ENCODE measurements at places on chromosomes 13 and 19. TPM values are rescaled to one million over a fixed set of nuclear protein-coding genes. Genes with fewer than 3 reads are reported as not detected.

GRCh38 chr19:55270172-55270942 lies 9.6 kb downstream of the HSPBP1 start:
- H3K36me3 ChIP-seq: peaks cover 15% of the 10 kb centered on the region
- no peak overlapping the region for H3K27ac ChIP-seq
- no peaks in the 10 kb centered on the region for H3K4me1 ChIP-seq

The KIR2DL3 gene
- not detected for total RNA-seq

The IQCN gene
- 9.5 TPM for total RNA-seq

GRCh38 chr13:25910991-25911419 lies 140.8 kb downstream of the SHISA2 start:
- H3K4me3 ChIP-seq: no peak overlapping the region
- no peaks in the 10 kb centered on the region for H3K27me3 ChIP-seq
- DNase-seq: no peak

DNA sequence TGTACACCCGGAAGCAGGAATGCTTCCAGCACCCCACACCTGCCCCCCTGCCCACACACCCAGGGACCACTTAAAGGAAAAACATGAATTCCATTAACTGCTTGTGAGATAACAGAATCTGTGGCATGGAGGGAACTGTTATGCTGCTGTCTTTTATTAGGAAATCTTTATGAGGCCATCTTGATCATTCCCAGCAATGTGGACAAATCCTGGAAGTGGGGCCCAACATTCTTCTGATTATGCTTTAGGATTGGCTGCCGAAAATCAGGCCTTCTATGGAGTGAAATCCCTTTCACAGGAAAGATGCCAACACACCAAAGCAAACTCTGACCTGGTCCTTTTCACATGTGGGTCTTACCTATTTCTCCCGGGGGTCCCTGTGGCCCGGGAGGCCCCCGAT lies 114.5 kb downstream of the COL4A1 start:
- peaks cover 44% of the 10 kb centered on the region for H3K36me3 ChIP-seq
- H3K27ac ChIP-seq: no peak overlapping the region
- H3K4me1 ChIP-seq: no peaks in the 10 kb centered on the region
- H3K27me3 ChIP-seq: no peaks in the 10 kb centered on the region
- H3K4me3 ChIP-seq: no peak overlapping the region

- no peaks in the 10 kb centered on the region for H3K4me1 ChIP-seq
- no peaks in the 10 kb centered on the region for H3K27me3 ChIP-seq
- no peak overlapping the region for H3K27ac ChIP-seq
- H3K4me3 ChIP-seq: no peak overlapping the region
- H3K36me3 ChIP-seq: no peaks in the 10 kb centered on the region
- no peak for DNase-seq
These were observed 101.0 kb downstream of the ZIC5 start for GRCh38 chr13:99870541-99870940.

DNA sequence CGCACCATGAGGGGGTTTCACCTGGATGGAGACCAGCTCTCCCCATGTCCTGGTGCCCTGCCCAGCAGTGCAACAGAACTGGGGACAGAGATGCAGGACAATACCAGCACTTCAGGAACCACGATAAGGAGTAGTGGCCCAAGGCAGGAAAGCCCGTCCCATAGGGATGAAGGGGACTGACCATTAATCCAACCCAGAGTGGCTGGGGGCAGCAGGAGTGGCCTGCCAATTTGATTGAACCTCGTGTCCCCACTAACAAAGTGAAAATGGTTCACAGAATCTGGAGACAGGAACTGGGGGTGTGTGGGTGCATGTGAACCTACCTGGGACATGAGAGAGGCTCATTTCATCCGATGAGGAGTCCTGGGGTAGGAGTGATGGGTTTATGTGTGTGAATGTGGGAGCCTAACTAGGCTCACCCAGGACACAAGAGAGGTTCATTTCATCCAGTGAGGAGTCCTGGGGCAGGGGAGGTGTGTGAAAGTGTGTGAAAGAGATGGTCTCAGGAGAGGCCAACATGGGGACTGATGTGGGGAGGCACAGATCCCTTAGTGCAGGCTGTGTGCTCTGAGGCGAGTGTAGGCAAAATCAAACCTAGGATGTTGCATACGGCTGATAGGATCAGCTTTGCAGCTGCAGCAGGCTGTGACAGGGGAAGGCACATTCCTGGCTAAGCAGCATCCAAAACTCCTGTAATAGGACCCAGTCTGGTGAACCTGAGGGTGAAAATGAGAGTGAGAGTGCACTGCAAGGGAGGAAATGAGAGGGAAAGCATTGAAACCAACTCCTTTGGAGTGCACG lies 98.2 kb downstream of the ZNF429 start:
- no peaks in the 10 kb centered on the region for H3K27me3 ChIP-seq
- H3K4me1 ChIP-seq: peaks cover 15% of the 10 kb centered on the region

DNA sequence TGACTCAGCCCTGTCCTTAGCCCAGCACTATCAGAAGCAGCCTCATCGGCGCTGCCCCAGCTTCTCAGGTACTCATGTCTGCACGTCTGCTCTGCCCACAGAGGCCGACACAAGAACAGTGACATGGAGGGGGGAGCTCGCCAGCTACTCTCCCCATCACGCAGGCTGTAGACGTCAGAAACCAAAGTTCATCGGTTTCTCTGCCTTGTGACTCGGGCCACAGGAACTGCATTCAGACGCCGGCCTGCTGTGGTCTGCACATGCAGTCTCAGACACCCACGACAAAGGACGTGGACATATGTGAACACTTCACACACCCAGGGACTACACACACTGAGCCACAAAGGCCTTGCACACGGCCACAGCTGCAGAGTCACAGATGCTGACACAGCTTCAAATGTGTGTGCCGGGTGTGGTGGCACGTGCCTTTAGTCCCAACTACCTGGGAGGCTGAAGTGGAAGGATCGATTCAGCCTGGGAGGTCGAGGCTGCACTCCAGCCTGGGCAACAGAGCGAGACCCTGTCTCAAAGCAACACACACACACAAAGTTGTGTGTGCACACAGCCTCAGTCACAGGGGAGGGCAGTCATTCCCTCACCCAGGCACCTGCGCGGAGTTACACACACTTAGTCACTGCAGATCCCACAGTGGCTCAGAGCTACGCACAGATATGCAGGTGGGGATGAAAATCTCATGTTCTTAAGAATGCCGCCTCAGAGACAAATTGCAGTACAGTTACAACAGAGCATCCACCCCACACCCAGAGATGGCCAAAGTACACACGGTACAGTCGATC lies 4.9 kb upstream of the ZFP36 start:
- DNase-seq: peak; percentile 45
- no peak overlapping the region for H3K4me3 ChIP-seq
- H3K27ac ChIP-seq: peak overlapping the region; percentile 100
- peaks cover 41% of the 10 kb centered on the region for H3K4me1 ChIP-seq
- H3K27me3 ChIP-seq: no peaks in the 10 kb centered on the region

- H3K36me3 ChIP-seq: no peaks in the 10 kb centered on the region
- H3K27ac ChIP-seq: no peak overlapping the region
- peaks cover 20% of the 10 kb centered on the region for H3K4me1 ChIP-seq
- no peak for DNase-seq
- H3K4me3 ChIP-seq: no peak overlapping the region
These were observed 13.3 kb downstream of the TTYH1 start for GRCh38 chr19:54428323-54429175.

The FPR1 gene
- 2.0 TPM for total RNA-seq

- H3K27ac ChIP-seq: no peak overlapping the region
- H3K4me3 ChIP-seq: no peak overlapping the region
- DNase-seq: no peak
- no peaks in the 10 kb centered on the region for H3K36me3 ChIP-seq
These were observed 358.5 kb downstream of the MYO16 start for GRCh38 chr13:108987944-108988343.

The FGF9 gene
- total RNA-seq: 0.13 TPM

GRCh38 chr13:34011552-34012085 lies 193.7 kb downstream of the RFC3 start:
- DNase-seq: no peak
- H3K27me3 ChIP-seq: no peaks in the 10 kb centered on the region
- H3K4me3 ChIP-seq: no peak overlapping the region
- no peaks in the 10 kb centered on the region for H3K4me1 ChIP-seq
- no peak overlapping the region for H3K27ac ChIP-seq
- no peaks in the 10 kb centered on the region for H3K36me3 ChIP-seq

DNA sequence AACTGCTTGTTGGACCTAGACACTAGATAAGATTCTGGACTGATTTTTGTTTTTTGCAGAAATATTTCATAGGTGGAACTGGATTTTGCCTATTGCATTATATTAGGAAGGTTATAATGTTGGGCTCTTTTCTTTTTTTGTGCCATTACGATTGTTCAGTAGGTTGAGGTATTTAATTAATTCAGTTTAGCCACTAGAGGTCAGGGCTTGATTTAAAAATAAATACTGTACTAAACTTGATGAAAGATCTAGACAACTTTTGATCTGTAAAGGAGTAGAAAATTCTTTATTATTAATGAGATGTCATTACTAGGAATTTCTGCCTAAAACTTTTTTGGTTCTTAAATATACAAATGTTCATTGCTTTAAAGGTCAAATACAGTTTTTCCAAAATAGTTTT lies 15.2 kb upstream of the SUPT20H start:
- no peak for DNase-seq
- H3K4me3 ChIP-seq: no peak overlapping the region
- no peak overlapping the region for H3K27ac ChIP-seq
- H3K36me3 ChIP-seq: no peaks in the 10 kb centered on the region
- no peaks in the 10 kb centered on the region for H3K27me3 ChIP-seq

- no peak for DNase-seq
- no peak overlapping the region for H3K4me3 ChIP-seq
- no peaks in the 10 kb centered on the region for H3K27me3 ChIP-seq
These were observed 8.2 kb upstream of the ADAMTS10 start for GRCh38 chr19:8618751-8619150.

The COLGALT1 gene
- total RNA-seq: 31.2 TPM

The FGF22 gene
- not detected for total RNA-seq

The OR7D2 gene
- total RNA-seq: not detected

DNA sequence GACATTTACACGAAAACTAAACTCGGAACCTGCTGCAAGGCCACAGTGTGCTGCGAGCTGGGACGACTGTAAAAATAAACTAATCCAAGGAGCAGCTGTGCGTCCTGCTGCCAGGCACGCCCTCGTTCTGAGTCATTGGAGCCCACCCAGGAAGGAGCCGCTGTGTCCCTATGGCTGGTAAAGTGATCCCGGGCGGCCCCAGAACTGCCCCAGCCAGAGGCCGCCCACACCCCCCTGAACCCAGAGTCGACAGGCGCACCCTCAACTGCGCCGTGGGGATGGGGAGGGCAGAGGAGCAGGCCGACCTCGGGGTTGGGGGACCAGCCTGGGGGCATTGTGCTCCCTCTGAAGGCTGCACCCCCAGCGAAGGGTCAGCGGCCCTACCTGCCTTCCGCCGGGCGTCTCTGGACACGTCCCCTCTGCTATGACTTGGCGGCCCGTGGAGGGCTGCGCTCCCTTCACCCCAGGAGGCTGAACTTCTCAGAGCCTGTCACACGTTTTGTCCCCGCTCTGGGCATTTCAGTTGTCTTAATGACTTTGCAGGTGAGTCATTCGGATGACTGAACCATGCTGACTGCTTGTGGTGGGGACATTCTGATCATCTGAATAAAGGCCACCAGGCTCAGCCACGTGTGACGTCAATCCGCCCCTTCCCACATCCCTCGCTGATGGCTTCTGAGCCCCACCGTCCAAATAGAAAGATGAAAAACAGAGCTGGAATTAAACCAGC lies 42.7 kb downstream of the ADPRHL1 start:
- H3K36me3 ChIP-seq: no peaks in the 10 kb centered on the region
- no peaks in the 10 kb centered on the region for H3K4me1 ChIP-seq

GRCh38 chr13:27820524-27821482 lies 28.5 kb downstream of the GSX1 start:
- H3K27ac ChIP-seq: no peak overlapping the region
- H3K4me1 ChIP-seq: no peaks in the 10 kb centered on the region
- H3K27me3 ChIP-seq: no peaks in the 10 kb centered on the region
- no peaks in the 10 kb centered on the region for H3K36me3 ChIP-seq

The LHFPL6 gene
- 86.3 TPM for total RNA-seq

GRCh38 chr19:34888091-34888490 lies 38.6 kb upstream of the ZNF30 start:
- H3K27ac ChIP-seq: no peak overlapping the region
- H3K4me3 ChIP-seq: no peak overlapping the region
- DNase-seq: no peak
- no peaks in the 10 kb centered on the region for H3K27me3 ChIP-seq

- H3K4me3 ChIP-seq: no peak overlapping the region
- no peaks in the 10 kb centered on the region for H3K36me3 ChIP-seq
- no peaks in the 10 kb centered on the region for H3K4me1 ChIP-seq
- no peak for DNase-seq
These were observed 8.0 kb upstream of the GPC6 start for GRCh38 chr13:93218583-93218982.

DNA sequence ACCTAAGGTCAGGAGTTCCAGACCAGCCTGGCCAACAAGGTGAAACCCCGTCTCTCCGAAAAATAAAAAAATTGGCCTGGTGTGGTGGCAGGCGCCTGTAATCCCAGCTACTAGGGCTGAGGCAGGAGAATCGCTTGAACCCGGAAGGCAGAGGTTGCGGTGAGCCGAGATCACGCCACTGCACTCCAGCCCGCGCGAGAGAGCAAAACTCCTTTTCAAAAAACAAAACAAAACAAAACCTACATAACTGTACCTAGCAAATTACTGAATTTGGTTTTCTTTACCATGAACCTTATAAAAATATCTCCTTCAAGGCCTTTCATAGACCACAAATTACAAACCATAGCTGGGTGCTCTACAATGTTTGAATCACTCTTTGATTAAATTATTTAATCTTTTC lies 760 bp downstream of the ZNF91 start:
- peak; percentile 49 for DNase-seq
- H3K4me1 ChIP-seq: peaks cover 32% of the 10 kb centered on the region
- no peaks in the 10 kb centered on the region for H3K27me3 ChIP-seq
- H3K4me3 ChIP-seq: peak overlapping the region; percentile 81
- peak overlapping the region; percentile 61 for H3K27ac ChIP-seq

The EPS8L1 gene
- total RNA-seq: 83.1 TPM

DNA sequence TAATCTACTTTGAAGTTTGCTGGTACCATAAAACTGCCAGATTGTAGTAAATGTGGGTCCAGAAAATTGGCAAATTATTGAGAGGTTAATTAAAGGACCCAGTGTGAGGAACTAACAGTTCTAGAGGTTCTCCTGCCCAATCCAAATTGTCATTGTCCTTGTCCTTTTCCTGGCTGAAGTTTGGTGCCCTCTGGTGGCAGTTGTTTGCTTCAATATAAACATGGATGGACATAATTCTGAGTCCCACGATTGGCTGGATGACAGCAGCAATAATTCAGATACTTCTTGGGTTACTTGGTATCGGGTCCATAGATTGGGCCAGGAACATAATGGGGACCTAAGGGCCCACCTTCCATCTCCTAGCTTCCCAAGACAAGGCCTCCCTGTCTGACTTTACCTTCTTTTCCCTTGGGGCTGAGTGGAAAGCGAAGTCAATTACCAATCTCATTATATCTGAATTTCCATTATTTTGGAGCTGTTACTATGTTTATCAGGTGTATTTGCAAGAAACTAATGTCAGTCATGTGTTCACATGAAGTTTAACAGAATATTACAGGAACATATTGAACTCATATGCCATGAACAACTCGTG lies 33.8 kb upstream of the GARRE1 start:
- DNase-seq: peak; percentile 60
- peaks cover 13% of the 10 kb centered on the region for H3K4me1 ChIP-seq
- no peaks in the 10 kb centered on the region for H3K27me3 ChIP-seq
- no peak overlapping the region for H3K4me3 ChIP-seq
- no peak overlapping the region for H3K27ac ChIP-seq
- H3K36me3 ChIP-seq: peaks cover 41% of the 10 kb centered on the region

The KANK3 gene
- 22.1 TPM for total RNA-seq

The DNASE2 gene
- 35.4 TPM for total RNA-seq

- H3K27ac ChIP-seq: no peak overlapping the region
- H3K27me3 ChIP-seq: no peaks in the 10 kb centered on the region
- DNase-seq: no peak
- no peaks in the 10 kb centered on the region for H3K36me3 ChIP-seq
These were observed 100.4 kb downstream of the RFC3 start for GRCh38 chr13:33918199-33918932.
